ENCODE measurements at places on chromosomes 7 and 10.

- peaks cover 84% of the 10 kb centered on the region for H3K4me1 ChIP-seq
- no peaks in the 10 kb centered on the region for H3K36me3 ChIP-seq
- peak overlapping the region; percentile 89 for H3K27ac ChIP-seq
- H3K4me3 ChIP-seq: peak overlapping the region; percentile 2
- no peaks in the 10 kb centered on the region for H3K27me3 ChIP-seq
Observed at GRCh38 chr10:121526135-121526790, 72.0 kb downstream of the FGFR2 start.

GRCh38 chr10:74813381-74814259 lies 12.8 kb upstream of the KAT6B start:
- no peaks in the 10 kb centered on the region for H3K4me1 ChIP-seq
- H3K4me3 ChIP-seq: no peak overlapping the region
- no peaks in the 10 kb centered on the region for H3K27me3 ChIP-seq
- no peaks in the 10 kb centered on the region for H3K36me3 ChIP-seq

- H3K36me3 ChIP-seq: no peaks in the 10 kb centered on the region
- no peak overlapping the region for H3K27ac ChIP-seq
- H3K4me3 ChIP-seq: no peak overlapping the region
- DNase-seq: no peak
- H3K4me1 ChIP-seq: no peaks in the 10 kb centered on the region
Observed at GRCh38 chr10:34386921-34387320, 428.2 kb downstream of the PARD3 start.

GRCh38 chr10:69056129-69056528 lies 31.8 kb upstream of the SRGN start:
- no peak overlapping the region for H3K4me3 ChIP-seq
- H3K27ac ChIP-seq: peak overlapping the region; percentile 75
- H3K36me3 ChIP-seq: no peaks in the 10 kb centered on the region
- no peak for DNase-seq
- H3K4me1 ChIP-seq: no peaks in the 10 kb centered on the region
- no peaks in the 10 kb centered on the region for H3K27me3 ChIP-seq

DNA sequence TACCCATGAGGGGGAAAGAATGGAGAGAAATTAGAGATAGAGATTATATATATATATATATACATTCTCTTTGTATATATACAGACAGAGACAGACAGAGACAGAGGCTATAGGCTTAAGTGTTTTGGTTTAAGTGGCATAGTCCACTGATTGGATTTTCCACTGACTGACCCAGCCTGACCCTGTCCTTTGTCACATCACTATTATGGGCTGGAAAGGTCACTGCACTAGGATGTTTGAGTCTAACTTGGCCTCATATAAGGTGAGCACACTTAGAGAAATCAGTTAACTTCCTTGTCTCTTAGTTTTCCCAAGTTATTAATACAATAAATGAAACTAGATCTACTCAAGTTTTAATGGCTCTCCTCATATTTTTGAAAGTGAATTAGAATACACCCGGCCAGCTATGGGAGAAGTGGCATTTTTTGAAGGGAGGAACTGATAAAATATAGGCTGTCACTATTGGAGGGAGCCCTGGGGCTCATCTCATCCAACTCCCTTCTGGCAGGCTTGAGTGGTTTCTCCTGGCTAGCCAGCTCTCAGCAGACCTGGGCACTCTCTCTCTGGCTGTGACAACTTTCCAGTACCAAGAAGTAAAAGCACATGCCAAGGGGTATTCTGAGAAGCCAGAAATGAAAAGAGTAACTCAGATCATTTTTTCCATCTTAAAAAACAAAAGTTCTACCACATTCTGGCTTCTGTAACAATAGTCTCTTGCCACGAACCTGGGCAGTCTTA lies 455.6 kb upstream of the ANKRD30A start:
- no peak for DNase-seq
- H3K4me3 ChIP-seq: no peak overlapping the region

DNA sequence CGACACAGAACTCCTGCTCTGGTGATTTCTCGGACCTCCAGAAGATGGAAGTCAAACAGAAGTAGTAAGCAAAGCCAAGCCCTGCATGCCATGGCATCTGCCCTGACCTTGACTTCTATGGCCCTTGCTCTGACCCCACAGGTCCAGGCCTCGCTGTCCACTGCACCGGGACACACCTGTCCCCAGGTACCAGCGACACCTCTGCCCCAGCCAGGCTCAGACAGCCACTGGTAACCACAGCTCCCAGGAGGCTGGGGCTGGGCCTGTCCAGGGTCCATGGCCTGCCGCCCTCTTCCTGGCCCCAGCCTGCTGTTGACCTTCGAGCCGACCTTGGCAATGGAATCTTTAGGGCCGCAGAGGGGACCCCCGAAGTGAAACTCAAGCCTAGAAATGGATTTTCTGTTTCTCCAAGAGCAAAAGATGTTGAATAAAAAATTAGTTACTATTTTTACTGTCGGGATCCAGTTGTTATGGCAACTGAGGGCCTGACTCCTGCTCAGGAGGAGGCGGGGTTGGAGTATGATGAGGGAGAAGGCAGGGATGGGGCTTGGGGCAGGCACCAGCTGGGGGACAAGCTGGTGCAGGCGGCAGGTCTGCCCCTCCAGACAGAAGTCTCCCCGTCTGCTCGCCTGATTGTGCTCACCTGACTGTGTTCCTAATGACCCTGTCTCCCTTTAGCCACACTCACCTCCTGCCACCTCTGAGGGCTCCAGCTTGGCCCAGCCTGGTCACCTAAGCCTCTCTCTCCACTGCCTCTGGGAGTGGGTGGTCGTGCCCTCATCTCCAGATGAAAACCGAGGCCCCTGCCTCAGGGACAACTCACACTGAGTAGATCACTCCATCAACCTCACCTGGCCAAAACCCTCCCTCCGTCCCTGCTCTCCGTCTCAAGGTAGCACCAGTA lies 4.1 kb upstream of the MMD2 start:
- no peaks in the 10 kb centered on the region for H3K36me3 ChIP-seq
- peaks cover 12% of the 10 kb centered on the region for H3K27me3 ChIP-seq
- H3K27ac ChIP-seq: no peak overlapping the region
- no peak overlapping the region for H3K4me3 ChIP-seq
- peaks cover 9% of the 10 kb centered on the region for H3K4me1 ChIP-seq

DNA sequence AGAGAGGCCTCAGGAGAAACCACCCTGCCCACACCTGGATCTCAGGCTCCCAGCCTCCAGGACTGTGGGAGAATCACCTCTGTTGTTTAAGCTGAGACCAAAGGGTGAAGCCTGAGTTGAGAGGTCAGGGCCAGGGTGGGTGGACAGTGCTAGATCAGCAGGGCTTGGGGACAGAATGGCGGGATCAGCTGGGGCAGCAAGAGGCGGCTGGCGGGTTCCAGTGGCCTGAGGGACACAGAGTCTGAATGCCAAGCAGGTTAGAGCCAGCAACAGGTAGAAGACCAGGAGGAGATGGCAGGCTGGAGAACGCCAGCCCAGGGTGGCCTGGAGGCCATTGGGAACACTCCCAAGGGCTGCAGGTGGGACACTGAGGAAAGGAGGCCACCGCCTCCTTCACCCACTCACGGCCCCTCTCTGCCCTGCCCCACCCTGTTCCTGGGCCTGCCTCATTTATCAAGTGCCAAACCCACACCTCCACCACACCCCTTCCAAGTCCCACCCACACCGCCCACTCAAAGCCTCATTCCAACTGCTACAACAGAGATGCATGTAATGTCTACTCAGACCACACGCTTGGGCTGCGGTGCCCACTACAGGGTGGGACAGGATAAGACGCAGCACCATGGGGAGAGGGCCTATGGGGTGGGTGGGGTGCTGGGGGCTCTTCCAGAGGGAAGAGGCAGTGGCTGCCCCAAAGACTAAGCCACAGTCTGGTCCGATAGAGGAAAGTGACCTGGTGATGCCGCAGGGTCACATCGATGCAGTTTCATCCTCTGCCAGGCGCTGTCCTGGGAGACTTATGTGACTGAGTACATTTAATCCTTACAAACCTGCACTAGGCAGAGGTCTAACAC lies 173.9 kb downstream of the TNS3 start:
- H3K27ac ChIP-seq: peak overlapping the region; percentile 26
- H3K27me3 ChIP-seq: no peaks in the 10 kb centered on the region
- H3K4me3 ChIP-seq: no peak overlapping the region
- H3K4me1 ChIP-seq: peaks cover 43% of the 10 kb centered on the region

DNA sequence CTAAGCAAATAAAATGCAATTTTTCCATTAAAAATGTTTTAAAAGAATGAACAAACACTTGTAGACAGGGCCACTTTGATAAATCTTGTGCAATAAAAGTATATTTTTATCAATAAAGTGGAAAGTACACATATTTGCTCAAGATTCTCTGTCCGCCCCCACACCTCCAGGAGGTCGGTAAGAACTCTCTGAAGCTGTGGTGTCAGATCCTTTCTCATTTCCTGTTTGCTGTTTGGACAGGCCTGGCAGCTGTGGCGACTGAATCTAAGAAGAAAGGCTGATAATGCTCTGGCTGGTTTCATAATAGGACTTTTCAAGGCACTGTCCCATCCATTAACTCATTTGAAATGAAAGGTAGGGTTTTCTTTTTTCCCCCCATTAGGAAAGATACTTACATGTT lies 15.3 kb upstream of the ASB4 start:
- no peaks in the 10 kb centered on the region for H3K27me3 ChIP-seq
- DNase-seq: no peak
- H3K36me3 ChIP-seq: no peaks in the 10 kb centered on the region
- H3K27ac ChIP-seq: no peak overlapping the region
- H3K4me1 ChIP-seq: peaks cover 9% of the 10 kb centered on the region
- no peak overlapping the region for H3K4me3 ChIP-seq

GRCh38 chr7:155701972-155702544 lies 57.6 kb downstream of the RBM33 start:
- no peak overlapping the region for H3K27ac ChIP-seq
- peaks cover 16% of the 10 kb centered on the region for H3K36me3 ChIP-seq
- no peaks in the 10 kb centered on the region for H3K27me3 ChIP-seq
- H3K4me1 ChIP-seq: no peaks in the 10 kb centered on the region

DNA sequence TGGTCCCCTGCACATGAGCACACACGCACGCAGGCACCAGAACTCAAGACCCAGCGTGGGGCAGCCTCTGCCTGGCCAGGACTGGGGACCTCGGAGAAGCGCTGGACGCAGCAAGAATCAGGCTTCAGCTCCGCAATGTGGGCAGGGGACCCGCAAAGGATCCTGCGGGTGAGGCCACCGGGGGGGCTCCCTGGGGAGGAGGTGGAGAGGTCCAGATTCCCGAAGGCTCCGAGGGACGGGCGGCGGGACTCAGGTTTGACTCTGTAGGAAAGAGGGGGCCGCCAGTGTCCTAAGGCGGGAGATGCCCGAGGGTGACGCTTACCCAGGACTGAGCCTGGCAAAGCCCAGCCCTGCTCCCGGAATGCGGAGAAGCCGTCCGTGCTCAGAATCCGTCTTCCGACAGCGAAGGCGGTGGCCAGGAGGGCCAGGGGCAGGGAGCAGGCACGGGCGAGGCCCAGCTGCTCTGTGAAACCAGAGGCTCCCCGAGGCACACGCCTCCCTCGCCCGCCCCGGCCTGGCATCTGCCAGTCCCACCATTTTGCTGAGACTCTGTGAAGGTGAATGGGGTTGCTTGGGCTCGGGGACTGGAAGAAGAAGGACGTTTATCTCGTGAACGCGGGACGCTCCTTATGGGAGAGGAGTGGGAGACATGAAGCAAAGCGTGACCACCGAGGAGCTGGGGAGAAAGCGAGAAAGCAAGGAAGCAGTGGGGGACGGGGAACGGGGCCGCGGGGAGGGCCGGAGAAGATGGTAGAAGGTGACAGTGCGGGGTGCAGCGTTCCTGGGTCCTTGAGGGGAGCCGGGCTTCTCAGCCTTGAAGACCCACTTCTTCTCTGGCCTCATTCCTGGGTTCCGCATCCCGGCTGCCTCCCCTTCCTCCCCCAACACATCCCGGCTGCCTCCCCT lies 489.2 kb downstream of the PTPRN2 start:
- H3K27ac ChIP-seq: no peak overlapping the region
- no peak overlapping the region for H3K4me3 ChIP-seq
- no peak for DNase-seq
- H3K4me1 ChIP-seq: no peaks in the 10 kb centered on the region
- no peaks in the 10 kb centered on the region for H3K27me3 ChIP-seq

- H3K4me1 ChIP-seq: peaks cover 43% of the 10 kb centered on the region
- H3K36me3 ChIP-seq: peaks cover 8% of the 10 kb centered on the region
- DNase-seq: no peak
Observed at GRCh38 chr7:118182593-118183427, 1.2 kb upstream of the LSM8 start.

GRCh38 chr10:129526943-129527342 lies 59.9 kb downstream of the MGMT start:
- H3K27me3 ChIP-seq: no peaks in the 10 kb centered on the region
- no peak for DNase-seq

DNA sequence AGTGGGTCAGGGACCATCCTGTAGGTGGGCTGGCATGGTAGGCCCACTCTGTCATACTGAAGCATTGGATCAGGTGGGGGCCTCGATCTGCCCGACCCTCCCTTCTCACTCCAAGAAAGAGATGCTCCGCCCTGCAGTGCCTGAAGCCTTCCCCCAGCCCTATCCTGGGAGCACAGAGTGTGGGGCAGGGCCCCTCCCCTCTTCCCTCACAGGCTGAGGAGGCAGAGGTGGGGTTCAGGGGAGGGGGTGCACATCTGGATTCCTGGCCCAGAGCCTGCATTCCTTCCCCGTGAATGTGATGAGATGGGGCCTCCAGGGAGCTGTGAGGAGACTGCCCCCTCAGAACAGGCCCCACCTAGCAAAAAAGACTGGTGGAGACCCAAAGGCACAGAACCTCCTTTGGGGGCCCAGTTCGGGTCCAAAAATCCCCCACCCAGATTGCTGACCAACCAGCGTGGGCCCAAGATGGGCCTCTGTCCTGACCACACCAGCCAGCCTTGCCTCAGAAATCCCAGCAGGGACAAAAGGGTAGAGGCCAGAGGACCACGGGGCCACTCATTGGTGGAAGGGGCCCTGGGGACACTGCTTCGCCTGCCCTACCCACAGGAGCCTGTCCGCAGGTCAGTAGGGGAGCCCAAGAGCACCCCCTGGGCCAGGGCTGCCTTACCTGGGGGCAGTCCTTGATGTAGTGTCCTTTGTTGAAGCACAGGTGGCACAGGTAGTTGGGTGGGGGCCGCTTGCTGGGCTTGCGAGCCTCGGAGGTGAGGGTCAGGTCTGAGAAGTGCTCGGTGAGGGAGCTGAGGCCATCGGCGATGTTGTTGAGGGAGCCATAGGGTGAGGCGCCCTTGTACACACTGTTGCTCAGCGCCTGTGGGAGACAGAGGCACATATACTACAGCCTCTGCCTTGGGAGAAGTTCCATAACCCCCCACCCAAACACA lies 13.3 kb downstream of the ZCCHC24 start:
- no peaks in the 10 kb centered on the region for H3K36me3 ChIP-seq
- peaks cover 67% of the 10 kb centered on the region for H3K4me1 ChIP-seq
- DNase-seq: no peak

GRCh38 chr7:95772298-95772770 lies at the start of gene DYNC1I1:
Gene DYNC1I1 (plus strand): TSS chr7:95772554. CDS start chr7:95804730, 32,176 bp downstream.
- no peak for DNase-seq
- H3K4me1 ChIP-seq: peaks cover 5% of the 10 kb centered on the region

DNA sequence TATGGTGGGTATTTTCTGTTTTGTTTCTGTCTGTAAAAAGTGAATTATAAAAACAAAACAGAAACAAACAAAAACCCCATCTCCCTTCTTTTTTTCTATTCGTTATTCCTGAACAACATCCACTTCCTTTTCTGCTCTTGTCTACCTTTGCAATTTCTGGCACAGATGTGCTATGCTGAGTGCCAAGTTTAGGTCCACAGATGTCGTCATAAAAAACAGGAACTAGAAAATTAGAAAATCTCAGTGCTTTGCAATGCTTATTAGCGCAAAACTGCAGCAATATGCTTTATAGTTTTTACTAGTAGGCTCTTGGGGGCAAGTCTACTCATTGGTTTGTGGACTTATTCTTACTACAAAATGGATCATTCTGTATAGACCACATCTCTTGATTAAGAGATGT lies 94.2 kb upstream of the PRKCQ start:
- no peaks in the 10 kb centered on the region for H3K36me3 ChIP-seq
- H3K4me3 ChIP-seq: no peak overlapping the region
